ENCODE measurements at places on chromosomes 4 and X.

- DNase-seq, result no peak
Measured at GRCh38 chr4:39616651-39617050, 22.0 kb downstream of the SMIM14 start.

DNA sequence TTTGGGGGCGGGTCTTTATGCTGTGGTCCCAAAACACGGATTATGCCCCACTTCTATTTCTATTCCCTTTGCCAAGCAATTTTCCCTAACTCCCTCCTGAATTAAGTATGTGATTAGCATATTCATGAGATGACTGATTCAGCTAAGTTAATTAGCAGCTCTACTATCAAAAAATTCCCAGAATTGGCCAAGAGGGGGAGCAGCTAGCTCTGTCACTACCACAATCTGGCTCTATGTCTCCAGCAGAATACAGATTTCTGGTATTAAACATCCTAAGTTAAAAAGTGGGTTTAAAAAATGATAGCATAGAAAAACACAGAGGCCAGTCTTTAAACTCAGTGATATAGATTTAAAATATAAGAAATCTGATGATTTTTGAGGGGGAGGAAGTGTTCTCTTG, 80.3 kb downstream of the GPC4 start:
- DNase-seq, result no peak

- no peak for DNase-seq
Measured at GRCh38 chr4:76558396-76559235, 123.6 kb downstream of the SHROOM3 start.

- no peak for DNase-seq
Measured at GRCh38 chrX:55088795-55089489, at the start of gene PAGE2. Gene PAGE2, plus strand, starts transcription at chrX:55089018. Its CDS starts 1,003 bp downstream, at chrX:55090021.

DNA sequence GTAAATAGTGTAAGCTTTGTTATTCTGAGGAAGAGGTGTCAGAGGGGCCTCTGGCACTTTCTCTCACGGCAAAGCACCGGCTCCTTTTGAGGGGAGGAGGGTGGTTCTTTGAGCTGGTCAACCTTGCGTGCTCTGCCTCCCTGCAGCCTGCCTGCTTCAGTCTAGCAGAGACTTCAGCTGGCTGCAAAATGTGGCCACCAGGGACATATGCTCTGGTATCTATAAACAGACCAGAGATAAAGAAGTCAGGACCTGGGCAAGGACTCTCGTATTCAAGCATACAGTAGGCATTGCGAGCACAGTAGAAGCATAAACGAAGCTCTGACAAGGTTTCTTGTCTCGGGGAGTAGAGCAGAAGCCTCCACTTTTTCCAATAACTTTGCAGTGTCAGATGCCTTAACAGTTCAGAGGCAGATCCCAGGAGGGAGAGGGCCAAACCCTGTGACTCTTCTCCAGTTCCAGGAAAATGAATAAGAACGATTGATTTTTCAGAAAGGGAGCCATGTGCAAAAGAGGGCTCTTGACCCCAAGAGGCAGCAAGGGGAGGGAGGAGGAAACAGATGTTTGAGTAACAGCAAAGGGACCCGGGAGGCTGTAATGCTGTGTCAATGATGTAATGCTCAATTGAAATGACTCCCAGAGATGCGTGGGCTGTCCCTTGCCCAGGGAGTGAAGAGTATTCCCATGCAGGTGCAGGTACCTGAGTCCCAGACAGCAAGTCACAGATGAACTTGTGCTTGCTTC, 57.9 kb upstream of the TEX13D start:
- no peak for DNase-seq

GRCh38 chr4:19711871-19712270, 539.8 kb upstream of the SLIT2 start:
- DNase-seq, result no peak

GRCh38 chr4:143402776-143403552, 66.3 kb downstream of the GAB1 start:
- no peak for DNase-seq

- no peak for DNase-seq
Measured at GRCh38 chrX:42714981-42715700, 62.8 kb downstream of the PPP1R2C start.

DNA sequence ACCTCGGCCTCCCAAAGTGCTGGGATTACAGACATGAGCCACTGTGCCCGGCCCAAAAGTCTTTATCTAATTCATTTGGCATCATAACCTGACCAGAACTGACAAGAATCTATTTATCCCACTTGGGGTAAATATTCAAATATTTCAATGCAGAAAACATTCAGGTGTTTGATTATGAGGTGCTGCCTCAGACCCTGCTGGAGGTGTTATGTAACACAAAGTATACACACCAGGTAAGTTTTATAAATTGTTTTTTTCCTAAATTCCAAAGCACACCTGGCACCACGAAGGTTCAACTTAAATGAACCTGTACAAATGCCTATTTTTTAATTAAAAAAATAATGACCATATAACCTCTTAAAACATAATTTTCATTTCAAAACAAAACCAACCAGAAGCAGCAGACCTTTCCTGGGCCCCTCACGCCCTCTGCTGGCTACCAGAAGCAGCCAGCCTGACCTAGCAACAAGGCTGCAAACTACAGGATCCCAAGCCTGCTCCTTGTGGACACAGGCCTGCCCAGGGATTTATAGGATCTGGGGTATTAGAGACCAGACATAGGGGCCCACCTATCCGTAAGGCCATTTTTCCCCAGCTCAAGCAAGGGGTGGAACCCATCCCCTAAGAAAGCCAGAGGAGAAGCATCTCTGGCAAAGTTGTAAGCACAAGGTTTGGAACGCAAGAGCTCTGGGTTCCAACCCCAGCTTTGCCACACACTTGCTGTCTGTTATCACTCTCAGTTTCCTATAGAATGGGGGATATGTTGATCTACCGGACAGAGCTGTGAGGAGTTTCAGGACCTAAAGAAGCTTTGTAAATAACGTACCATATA, 11.7 kb downstream of the OTUD5 start:
- DNase-seq, result no peak

GRCh38 chr4:138951764-138952163, 63.8 kb upstream of the NOCT start:
- no peak for DNase-seq

DNA sequence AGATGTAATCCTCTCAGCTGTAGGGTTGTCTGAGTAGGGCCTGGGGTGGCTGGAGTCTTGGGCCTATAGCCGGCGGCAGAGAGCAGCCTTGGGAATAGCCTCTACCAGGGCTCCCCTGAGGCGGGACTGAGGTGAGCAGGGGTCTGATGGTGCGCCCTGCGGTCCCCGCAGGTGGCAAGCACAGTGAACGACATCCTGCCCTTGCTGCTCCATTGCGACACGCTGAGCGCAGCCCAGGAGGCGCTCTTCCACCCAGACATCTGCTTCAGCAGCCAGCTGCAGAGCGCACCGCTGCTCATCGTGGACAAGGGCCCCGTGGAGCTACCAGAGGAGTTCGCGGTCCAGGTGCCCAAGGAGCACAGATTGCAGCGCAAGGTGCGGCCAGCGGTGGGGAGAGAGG, 317.0 kb downstream of the ADGRL3 start:
- no peak for DNase-seq

- DNase-seq, result no peak
Measured at GRCh38 chr4:137819964-137820383, 287.7 kb upstream of the PCDH18 start.

DNA sequence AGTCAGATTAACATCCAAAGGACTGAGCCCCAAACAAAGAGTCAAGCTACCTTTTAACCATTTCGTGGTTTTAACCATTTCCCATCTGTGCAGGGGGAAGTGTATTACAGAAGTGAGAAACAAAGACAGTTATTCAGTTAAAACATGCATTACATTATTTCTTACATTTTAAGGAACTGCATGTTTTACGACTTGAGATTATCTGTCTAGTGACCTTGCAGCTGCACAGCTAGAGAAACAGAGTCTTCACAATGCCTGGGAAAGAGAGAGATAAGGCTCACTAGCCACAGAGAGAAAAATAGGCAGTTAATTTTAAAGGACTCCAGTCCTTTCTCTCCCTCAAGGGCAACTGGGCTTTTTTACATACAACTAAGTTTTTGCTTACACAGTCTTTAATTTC, 48.7 kb upstream of the KLHL4 start:
- peak; percentile 1 for DNase-seq

GRCh38 chr4:10504570-10505179, 47.4 kb upstream of the ZNF518B start:
- DNase-seq, result no peak

DNA sequence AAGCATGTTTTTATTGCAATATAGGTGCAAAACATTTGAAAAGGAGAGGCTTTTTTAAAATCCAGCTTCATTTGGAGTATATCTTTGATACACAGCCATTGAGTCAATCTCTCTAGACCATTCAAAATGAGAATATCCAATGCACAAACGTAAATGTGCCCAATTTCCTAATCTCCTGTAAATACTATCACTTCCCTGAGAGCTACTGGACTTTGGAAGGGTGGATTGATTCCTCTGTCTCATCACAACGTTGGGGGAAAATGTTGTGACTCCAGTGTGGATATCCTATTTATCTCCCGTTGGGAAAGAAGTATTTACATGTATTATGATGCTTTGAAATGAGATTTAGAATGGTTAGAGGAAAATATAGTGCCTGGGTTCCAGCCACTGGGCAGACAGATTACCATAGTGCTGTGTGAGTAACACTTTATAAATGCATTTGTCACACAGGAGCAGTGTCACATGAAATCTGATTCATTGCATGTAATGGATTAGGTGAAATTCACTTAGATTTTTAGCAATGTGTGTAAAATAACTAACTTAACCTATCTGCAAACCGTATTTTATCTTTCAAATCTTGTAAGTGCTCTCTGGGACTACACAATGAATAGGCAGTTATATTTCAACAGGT, 64.4 kb upstream of the VCX3A start:
- no peak for DNase-seq

DNA sequence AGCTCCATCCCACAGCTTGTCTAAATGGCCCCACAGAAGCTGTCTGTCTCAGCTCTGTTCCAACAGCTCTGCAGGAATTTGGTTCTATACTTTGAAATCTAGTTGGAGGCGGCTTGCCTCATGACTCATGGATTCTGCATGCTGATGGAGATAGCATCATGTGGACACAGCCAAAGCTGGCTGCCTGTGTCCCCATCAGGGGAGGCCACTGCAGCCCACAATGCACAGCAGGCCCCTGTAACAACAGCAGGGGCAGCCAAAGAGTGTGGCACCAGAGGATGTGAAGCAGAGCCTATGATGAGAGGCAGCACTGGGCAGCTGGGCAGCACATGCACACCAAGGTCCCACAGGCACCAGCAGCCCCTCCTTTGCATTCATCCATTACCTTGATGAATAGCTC, 67.2 kb downstream of the DCAF12L1 start:
- no peak for DNase-seq

GRCh38 chr4:132564920-132565319, 584.2 kb upstream of the PCDH10 start:
- DNase-seq, result no peak

- no peak for DNase-seq
Measured at GRCh38 chrX:23598575-23598974, 68.7 kb upstream of the PRDX4 start.

GRCh38 chr4:28702571-28702970, 1841.9 kb downstream of the STIM2 start:
- DNase-seq, result no peak

- no peak for DNase-seq
Measured at GRCh38 chr4:3317656-3318211, 24.9 kb downstream of the RGS12 start.

DNA sequence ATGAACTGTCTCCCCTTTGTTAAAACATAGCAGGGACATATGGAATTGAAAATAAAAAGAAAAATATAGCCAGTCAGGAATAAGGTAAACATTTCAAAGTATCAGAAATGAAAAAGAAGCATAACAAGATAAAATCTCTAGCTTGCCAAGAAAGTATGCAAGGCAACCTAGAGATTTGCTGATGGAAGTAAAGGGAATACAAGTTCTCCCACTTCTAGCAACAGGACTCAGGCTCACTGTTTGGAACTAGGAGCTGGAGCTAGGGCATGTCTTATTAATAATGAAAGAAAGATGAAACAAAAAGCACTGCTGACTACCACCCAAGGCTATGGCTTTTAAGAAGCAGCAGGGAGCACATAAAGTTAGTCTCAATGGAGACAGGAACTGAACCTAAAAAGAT, 18.2 kb downstream of the ANKRD50 start:
- no peak for DNase-seq

- DNase-seq, result no peak
Measured at GRCh38 chrX:153930011-153930910, 4.2 kb upstream of the ARHGAP4 start.

- DNase-seq, result peak; percentile 9
Measured at GRCh38 chr4:40586034-40586433, 43.6 kb downstream of the RBM47 start.

- no peak for DNase-seq
Measured at GRCh38 chrX:153735274-153735673, 10.6 kb downstream of the ABCD1 start.

DNA sequence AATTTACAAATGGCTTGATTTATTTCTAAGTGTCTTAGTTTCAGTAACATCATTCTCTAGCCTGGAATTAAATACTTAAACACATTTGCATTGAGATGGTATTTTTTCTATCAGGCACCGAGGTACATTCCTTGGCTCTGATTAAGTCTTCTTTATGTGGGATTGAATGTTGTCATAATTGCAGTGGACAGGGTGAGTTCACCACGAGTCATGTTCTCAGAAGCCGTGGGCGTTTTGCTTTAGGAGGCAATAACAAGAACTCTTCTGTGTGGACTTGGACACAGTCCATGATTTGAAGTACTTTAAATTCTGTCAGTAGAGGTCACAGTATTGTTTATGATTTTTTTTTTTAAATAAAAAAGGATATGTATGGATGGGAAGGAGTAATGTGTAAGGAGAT, 57.1 kb upstream of the EFHC2 start:
- DNase-seq, result no peak

- no peak for DNase-seq
Measured at GRCh38 chr4:190017357-190018200, 9.5 kb downstream of the FRG2 start.

DNA sequence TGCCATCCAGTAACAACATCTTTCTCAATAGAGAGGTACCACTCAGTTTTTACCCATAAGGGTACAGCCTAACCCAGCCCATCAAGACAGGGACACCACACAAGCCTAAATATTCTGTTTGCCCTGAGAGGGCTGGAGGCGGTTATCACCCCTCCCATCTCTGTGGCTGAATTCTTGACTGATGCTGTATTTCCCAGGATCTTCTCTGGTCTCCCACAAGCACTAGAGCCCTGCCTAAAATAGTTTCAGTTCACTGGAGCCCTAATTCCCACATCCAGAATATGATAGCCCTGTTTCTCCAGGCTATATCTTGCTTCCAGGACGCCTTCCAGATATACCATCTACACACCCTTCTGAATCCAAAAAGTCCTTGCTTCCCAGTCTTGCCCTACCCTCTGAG, 91.6 kb upstream of the NMU start:
- DNase-seq, result no peak

- no peak for DNase-seq
Measured at GRCh38 chr4:47747846-47748494, 89.9 kb downstream of the CORIN start.

DNA sequence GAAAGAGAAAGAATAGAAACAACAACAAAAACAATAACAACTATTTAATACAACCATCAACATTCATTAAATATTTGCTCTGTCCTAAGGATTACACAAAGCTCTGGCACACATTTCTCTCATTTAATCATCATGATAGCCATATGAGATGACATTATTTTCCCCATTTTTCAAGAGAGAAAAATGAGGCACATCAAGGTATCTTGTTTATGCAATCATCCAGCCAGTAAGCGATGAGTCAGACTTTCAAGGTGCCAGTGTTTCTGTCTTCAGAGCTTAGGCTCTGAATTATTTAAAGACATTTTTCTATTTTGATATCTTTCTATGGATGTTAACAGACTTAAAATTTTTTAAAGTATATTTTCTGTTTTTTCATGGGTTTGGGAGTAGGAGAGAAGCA, 541.8 kb upstream of the SMIM31 start:
- no peak for DNase-seq
